ENCODE measurements at places on chromosomes 12 and 14.

DNA sequence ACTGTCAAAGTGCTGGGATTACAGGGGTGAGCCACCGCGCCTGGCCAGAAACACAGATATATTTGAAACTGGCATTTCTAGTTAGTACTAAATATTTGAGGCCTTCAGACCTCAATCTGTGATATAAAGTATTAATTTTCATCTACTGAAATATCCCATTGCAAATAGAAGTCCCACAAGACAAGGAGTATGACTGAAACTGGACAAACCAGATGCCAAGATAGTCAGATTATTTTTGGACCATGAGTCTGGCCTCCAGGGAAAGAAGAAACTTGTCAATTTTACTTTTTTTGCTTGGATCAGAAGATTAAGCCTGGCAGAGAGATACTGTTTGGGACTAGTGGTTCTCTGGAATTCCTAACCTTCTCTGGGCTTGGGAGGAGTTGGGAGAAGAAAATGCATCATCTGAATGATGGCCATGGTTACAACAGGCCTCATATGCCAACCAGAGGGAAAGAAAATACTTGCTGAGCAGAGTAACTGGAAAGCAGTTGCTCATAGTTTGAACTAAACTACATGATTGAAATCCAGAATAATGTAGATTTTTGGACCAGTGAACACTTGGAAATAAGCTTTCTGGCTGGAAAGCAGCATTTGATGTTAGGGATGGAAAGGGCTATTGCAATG lies 2.9 kb upstream of the SMOC1 start:
- no peak for DNase-seq

DNA sequence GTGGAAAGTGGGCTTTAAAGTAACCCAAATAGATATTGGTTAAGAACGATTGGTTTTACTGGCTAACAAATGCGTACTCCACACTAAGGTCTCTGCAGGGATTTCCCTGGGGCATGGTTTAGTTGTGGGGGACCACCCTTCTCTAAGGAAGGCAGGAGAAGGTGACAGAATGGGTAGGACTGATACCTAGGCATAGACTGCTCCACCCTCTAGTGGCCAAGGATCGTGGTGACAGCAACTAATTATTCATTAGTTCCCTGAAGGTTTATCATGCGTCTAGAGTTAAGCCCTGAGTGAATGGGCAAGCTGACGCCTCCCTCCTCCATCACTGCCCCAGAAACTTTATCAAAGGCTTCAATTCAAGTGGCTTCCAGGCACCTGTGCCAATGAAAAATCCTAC lies 9.1 kb downstream of the FAM181A start:
- DNase-seq: no peak

- no peak for DNase-seq
Observed at GRCh38 chr14:28975084-28975483, 208.5 kb downstream of the FOXG1 start.

- DNase-seq: no peak
Observed at GRCh38 chr12:13536219-13536910, 339.8 kb downstream of the EMP1 start.

DNA sequence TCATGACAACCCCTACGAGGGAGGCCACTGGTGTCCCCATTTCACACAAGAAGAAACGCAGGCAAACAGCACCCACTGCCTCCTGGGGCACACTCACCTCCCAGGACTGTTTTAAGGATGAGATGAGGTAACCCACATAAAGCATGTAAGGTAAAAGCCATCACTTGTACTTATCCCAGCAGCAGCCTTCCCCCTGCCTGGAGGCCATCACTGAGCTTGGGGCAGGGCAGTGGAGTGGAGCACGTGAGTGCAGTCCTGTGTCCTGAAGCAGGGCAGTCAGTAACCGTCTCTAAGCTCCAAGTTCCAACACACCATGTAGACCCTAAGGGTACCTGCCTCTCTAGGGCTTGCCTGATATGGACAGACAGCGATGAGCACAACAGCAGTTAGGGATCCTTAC lies 1.7 kb downstream of the POLE start:
- DNase-seq: no peak

DNA sequence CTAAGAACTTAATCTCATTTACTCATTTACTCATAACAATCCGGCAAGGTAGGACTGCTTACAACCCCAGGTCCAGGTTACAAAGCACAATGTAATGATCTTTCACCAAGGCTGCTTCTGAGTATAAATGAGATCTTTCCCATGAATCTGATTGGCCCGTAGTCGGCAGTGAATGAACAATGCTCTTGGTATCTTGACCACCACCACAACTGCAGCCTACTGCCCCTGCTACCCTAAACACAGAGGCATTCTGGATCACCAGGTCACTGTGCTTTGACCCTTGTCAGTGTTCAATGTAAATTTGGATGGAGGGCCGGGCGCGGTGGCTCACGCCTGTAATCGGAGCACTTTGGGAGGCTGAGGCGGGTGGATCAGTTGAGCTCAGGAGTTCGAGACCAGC lies 15.9 kb downstream of the FAM181A start:
- DNase-seq: no peak

DNA sequence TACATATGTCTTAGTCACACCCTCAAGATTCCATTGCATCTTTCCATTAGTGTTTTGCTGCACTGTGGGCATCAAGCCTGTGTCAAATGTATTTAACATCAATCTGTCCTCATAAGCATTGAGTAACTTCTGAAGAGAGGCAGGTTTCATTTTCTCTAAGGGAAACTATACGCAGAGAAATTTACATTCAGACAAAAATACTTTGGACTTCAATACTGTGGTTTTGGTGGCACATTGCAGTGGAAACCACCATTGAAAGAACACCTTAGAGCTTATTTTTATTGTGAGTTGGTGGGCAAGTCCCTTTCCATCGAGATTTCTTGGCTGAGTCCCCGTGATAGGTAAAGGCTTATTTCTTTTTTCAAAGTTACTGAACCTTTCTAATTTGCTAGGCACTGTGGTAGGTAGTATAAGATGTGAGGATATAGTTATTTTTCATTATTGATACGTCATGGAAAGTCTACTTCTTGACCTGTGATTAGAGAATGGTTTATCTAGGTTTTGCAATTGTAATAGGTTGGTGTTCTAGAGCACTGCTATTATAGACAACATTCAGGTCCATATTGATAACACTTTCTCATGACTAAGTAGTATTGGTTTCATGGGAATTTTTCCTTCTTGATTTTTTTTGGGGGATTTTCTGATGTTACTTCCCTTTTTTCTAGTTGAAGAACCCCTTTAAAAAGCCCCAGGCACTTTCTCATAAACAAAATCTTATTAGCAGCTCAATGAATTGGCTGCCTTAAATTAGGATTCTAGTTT lies 81.9 kb downstream of the CFAP54 start:
- DNase-seq: no peak

GRCh38 chr12:54052438-54053002 lies 1.1 kb upstream of the HOXC4 start:
- DNase-seq: no peak

DNA sequence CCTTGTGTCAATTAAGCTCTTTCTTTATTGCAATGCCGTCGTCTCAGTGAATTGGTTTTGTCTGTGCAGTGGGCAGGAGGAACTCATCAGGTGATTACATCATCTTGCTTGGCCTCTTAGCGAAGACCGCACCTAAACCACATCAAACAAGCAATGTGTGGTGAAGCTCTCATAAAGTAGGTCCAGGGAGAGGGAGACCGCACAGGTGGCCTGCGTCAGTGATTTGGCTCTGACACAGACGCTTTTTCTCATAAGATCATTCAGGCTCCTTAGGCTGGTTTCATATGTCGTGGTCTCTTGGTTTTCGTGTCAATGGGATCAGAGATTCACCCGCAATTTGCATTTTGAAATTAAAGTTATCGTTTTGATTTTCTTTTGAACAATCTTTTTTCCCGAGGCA lies 6.7 kb upstream of the TESC start:
- peak; percentile 7 for DNase-seq

- DNase-seq: no peak
Observed at GRCh38 chr14:69059658-69060623, 80.8 kb upstream of the ACTN1 start.

All from stimulated activated CD8-positive, alpha-beta memory T cell treated with anti-CD3 and anti-CD28 coated beads, Interleukin-2, amount 100 ng/mL, for 48 hours (primary cell).